ENCODE measurements at places on chromosomes 2 and 18.

- DNase-seq, result no peak
Observed at GRCh38 chr2:19893520-19894133, 8.2 kb downstream of the TTC32 start.

DNA sequence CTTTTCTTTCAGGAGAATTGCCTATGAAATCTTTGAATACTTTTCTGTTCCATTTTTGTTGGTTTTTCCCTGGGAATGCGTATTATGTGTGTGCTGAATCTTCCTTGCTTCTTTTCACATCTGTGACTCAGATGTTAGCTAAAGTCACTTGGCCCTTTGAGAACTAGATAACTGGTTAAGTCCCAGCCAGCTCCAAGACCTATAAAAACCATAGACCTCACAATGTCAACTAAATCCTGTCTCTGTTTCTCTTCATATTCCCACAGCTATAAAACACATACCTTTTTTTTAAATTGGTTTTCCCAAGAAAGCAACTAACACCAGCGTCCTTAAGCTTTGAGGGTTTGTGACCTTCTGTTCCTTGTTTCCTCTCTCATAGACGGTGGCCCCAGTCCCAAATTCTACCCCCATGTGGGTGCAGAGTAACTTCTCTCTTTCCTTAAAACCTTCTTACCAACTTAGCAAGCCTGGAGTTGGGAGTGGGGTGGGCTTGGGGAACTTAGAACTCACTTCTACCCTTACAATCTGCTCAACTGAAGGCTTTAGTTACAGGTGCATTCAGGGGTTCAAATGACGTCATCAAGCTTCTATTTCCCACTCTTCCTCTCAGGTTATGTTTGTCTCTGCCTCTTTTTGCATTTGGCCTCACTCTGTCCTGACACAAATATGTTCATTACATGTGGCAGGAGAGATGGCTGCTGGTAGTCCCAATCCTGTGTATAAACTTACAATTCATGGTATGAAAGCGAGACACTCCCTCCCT lies 58.1 kb upstream of the TGIF1 start:
- DNase-seq, result no peak

DNA sequence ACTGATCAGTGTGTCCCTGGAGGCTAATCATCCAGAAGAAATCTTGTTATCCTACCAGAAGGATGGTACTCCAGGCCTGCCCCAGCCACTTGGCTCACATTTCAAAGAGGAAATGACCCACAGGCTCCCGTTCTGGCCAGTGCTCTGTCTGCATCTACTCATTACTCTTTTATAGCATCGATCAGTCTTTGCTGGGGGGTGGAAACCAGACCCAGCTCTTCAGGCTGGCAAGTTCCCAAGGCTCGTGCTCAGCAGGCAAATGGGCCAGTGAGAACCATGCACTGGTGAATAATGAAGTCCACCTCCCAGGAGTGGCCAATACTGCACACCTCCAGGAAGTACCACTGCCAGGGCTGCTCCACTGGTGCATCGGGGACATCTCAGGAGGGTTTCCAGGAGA lies 38.8 kb downstream of the DNER start:
- DNase-seq, result no peak

DNA sequence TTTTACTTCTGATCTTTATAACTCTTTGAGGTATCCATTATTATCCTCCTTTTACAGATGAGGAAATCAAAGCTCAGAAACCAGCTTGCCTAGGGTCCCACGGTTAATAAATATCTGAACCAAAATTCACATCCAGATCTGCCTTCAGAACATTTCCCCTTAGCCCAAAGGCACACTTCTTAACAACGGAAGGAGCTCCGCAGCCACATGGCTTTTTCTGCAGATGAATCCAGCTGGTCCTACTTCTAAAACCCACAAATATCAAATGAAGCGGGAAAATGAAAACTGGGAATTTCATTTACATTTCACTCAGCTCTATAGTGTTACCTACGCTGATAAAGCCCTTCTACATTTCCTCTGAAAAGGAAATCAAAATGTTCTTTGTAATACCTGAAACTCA lies 357.0 kb upstream of the ID2 start:
- no peak for DNase-seq

DNA sequence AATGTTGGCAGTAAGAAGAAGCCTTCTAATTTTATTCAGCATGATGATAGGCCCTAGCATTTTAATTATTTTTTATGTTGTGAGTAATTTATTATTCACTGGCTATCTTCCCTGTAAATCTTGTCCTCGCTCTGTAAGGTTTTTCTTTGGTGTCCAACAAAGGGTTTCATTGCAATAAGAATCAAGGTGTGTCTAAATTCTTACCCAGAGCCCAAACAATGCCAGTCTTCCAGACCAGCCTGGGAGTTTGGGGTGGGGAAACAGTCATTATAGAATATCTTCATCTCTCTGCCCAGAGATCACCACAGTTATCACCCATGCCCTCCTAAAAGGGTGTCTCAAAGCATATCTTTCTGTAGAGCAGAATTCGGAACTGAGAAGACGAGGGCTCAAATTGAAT lies at the start of gene DSG4:
Gene DSG4 (plus strand): TSS at position 301 of the 400 bp plus-strand sequence. CDS start 135 bp downstream, outside the sequence.
- no peak for DNase-seq

DNA sequence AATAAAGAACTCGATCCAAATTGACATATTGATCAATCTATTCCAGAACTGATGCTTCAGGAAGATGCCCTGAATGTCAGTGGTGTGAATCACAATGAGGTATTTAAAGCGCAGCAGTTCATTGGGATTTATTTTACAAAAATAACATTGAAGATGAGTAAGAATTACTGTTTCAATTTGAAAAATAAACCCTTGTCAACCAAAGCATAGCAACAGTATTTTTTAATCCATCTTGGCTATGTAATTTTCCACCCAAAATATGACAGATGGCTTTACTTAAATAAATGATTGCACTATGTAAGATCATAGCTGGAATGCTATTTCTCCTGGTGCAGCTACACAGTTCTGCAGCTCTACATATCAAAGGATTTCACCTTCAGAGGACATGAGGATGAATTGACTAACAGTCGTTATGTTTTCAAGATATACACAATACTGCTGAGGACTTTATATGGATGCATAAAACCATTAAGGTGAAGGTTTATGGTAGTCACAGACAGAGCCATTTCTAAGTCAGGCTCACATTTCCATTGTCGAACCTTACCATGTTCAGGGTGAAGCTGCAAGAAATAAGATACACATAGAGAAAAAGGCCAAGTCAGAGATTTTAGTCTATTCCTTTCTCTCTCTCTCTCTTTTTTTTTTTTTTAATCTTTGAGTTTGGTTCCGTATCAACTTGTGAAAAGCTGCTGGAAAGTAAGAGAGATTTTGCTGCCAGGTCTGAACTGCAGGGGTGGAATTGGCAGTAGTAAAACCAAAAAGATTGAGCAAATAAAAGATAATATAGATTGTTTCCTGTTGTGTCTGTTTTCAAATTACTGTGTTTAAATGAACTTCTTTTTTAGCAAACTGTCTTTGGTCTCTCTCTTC lies 398.0 kb upstream of the CDH20 start:
- DNase-seq, result no peak

DNA sequence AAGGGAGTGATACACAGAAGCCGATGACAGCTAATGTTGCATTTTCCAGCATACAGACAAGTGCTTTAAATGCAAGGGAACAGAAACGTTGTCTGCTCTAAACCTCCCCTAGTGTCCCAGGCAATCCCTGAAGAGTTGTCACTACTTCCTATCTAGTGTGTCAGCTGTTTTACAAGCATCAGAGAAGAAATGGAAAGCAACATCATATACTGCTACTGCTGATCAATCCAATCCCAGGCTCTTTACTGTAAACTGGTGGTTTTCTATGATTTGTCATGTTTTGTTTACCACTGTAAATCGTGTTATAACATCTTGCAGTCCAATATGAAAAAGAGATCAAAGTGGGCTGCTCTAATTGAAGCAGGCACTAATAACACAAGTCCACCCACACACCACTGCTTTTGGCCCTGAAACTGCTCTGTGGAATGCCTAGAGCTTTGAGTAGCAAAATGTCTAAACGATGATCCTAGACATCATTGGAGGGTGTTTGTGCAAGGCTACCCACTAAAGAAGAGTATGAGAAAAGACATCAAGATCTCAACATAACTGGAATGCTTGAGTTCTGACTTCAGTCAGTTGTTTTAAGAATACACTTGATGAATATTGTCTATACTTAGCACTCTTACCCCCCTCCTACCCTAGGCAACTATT lies 18.1 kb upstream of the ROCK1 start:
- DNase-seq, result no peak

GRCh38 chr2:128625963-128626759 lies 307.5 kb upstream of the HS6ST1 start:
- no peak for DNase-seq

- DNase-seq, result no peak
Observed at GRCh38 chr18:78625847-78626246, 353.8 kb upstream of the SALL3 start.

- no peak for DNase-seq
Observed at GRCh38 chr18:77250926-77251729, 1.5 kb downstream of the GALR1 start.

- DNase-seq, result no peak
Observed at GRCh38 chr2:241997017-241997416, 127.5 kb downstream of the RTP5 start.

GRCh38 chr18:54679318-54680149 lies 88.5 kb downstream of the DYNAP start:
- no peak for DNase-seq

DNA sequence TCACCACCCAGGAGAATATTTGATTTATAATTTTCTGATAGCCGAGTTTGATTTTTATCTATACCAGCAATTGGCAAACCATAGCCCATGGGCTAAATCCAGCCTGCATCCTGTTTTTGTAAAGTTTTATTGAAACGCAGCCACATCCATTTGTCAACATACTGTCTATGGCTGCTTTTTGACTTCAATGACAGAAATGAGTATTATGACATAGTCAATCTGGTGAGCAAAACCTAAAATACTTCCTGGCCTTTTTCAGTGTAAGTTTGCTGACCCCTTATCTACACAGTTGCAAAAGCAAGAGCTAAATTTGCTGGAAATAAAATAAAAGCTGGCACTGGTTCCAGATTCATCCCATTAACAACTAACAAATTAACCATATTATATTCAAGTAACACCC lies 79.8 kb upstream of the SLC25A52 start:
- DNase-seq, result no peak

- no peak for DNase-seq
Observed at GRCh38 chr2:117492209-117492851, 322.2 kb upstream of the DDX18 start.

DNA sequence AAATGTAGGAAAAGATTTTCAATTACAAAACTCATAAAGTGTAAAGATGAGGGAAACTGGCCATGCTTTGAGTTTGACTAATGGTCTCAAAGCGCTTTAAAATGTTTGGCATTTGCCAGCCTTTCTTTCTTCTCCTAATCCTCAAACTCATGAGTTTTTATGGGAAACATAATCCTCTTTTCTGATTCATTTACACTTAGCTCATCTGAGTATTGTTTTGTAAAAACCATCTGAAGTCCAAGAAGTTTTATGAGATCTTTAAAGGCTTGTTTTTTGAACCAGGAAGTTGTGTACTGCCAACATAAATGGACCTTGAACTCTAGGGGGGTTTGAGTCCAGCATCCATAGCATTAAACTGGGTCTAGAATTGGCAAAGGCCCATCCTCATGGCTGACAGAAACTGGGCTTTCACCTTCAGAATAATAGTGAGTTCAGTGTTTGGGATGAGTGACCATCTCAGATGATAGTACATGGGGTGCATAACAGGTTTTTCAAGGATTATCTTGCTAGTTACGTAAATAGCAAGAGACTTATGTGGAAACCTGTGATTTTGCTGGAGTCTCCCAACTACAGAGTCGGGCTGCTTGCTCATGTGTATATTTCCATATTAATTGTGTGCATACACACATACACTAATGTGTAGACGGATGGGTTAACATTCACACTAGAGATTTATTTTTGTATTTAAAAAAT lies 3.8 kb upstream of the LTBP1 start:
- DNase-seq, result no peak

- no peak for DNase-seq
Observed at GRCh38 chr2:111166115-111166514, 45.4 kb downstream of the BCL2L11 start.

DNA sequence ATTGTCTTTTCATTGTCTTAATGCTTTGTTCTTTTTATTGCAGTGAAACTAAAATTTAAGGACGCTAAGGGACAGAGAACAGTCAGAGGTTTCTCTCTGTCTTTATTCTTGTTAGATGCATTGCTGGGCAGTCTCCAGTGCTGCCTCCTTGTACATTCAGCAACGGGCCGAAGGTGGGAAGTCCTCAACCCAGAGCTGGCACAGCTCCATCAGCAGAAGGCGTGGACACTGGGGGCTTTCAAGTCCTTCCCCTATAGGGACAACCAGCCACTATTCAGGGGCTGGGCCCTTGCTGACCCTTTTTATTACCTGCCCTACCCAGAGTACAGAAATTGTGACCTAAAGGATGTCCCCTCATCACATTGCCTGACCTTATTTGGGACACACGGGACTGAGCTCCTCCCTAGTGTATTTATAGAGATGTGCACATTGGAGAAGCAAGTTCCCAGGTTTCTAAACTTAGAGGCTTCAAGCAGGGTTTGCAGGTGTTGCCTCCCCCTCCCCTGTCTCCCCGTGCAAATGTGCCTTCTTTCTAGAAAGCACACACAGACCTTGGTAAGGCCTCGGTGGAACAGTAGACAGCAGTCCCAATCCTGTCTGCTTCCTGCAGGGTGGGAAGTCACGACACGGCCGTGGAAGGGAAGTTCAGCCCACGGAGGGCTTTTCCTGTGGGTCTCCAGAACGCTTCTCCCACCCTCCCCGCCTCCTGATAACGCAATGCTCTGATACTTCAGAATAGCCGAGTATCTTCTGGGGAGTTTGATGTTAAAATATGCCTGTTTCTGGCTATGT lies 68.2 kb downstream of the ZCCHC2 start:
- DNase-seq, result no peak
